Endothelial cell of umbilical vein (primary cell): ENCODE measurements at places on chromosomes 5 and 9.

DNA sequence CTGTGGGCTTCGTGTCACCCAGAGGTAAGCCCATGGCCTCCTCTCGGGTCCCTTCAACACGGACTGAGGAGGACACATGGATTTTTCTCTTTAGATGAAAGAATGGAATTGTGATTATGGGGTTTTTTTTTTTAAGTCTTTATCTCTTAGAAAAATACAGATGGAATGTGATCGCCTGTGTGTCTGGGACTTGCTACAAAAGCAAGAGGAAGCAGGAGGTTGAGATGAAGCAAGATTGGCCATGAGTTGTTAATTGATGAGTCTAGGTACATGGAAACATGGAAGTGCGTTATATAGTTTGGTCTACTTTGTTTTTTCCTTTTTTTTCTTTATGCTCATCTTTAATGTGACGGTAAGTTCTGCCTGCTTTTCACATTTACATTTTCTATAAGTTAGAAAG is 14.6 kb downstream of the USP20 start:
- DNase-seq, result peak; percentile 25

GRCh38 chr9:125747765-125748445 is 732 bp downstream of the PBX3 start:
- DNase-seq, result peak; percentile 52

DNA sequence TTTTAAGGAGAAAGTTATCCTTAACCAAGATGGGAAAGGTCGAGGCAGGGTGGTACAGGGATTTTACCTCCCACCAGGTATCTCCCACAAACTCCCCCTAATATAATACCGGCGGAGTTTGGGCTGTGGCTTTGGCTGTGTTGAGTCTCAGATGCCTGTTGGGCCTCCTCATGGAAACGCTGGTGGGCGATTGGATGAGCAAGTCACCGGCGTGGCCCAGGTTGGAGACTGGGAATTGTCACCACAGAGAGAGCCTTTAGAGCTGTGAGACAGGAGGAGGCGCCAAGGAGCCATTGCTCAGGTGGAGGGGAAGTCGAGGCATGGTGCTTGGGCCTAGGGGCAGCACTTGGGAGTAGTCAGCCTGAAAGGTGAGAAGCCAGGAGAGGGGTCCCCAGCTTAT is 3.4 kb upstream of the CAMSAP1 start:
- no peak for DNase-seq

DNA sequence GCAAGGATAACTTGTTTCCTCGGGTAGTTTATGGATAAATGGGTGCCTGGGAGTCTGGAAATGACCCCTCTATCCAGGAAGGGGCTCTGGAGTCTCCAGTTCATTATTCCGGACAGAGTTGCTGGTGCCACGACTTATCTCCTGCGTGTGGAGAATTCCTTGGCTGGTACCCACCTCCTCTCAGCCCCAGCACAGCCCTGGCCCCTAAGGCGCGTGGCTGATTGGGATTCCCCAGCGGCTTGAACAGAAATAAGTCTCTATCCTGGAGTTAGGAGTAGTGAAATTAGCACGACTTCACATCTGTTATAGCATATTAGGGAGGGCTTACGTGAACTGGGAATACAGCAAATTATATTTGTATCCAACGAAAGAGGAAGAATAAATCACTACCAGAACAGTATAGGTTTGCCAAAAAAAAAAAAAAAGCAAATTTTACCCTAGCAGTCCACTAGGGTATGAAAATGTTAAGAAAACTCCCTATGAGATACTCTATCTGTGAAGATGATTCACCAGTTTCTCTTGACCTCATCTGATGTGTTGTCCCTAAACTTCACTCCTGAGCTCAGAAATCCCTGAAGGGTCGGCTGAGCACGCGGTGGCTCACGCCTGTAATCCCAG is 172.5 kb upstream of the OTULINL start:
- no peak for DNase-seq

DNA sequence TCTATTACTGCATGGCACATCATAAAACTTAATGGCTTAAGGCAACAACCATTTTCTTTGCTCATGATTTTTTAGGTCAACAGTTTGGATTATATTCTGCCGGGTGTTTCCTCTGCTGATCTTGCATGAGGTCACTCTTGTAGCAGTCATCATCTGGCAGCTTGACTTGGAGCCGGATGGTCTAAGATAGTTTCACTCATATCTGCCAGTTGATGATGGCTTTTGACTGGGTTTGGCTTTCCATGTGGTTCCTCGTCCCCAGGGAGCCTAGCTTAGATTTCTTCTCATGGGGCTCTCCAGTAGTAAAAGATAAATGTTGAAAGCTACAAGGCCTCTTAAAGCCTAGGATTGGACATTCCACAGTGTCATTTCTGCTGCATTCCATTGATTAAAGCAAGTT is 27.4 kb downstream of the LNPEP start:
- DNase-seq, result peak; percentile 84

DNA sequence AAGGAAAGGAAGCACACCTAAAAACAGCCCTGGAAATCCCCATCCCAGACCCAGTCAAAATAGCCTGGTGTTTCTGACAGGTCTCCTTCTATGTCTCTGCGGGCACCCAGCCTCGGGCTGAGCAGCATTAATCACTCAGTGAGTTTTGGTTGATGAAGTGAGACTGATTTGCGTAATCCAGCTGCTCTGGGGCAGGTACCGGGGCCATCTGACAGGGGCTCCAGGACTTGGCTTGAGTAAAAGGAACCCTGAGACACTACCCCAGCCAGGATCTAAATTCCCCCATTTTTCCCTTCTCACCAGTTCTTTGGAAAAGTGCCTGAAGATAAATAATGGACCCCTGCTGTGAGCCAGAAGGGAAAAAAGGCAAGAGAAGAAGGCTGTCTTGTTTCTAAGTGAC is 596 bp downstream of the SLC28A3 start:
- DNase-seq, result no peak

DNA sequence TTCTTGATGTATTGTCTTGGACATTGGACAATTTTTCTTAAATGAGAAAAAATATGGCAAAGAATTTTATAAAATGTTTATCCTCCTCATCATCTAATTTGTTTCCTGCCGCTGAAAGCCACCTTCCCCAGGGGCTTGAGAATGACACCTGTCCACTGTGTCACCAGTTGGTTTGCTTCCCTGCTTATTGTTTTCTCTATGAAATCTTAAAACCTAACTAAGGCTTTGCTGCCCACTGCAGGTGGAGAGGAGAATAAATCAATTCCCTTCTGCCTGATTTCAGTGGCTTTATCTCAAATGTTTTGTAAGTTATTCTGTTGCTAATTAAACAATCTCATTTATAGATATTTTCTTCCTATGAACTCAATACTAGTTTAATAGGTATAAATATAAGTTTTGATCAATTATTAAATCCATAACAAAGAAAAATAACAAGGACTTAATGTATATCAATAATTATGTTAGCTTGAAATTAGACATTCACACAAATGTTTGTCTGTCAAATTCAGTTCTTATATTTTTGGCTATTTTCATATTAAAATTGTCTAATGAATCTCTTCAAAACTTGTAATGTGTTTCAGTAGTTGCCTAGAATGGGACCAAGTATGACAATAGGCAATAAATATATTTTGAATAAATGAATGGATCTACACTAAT is 822.5 kb downstream of the PTPRD start:
- peak; percentile 69 for DNase-seq

GRCh38 chr5:66617991-66618768 is 22.0 kb downstream of the MAST4 start:
- DNase-seq, result no peak
